ENCODE measurements at places on chromosomes 12 and 14.

- no peak for DNase-seq
Measured at GRCh38 chr12:55704824-55705718, 2.6 kb downstream of the ITGA7 start.

DNA sequence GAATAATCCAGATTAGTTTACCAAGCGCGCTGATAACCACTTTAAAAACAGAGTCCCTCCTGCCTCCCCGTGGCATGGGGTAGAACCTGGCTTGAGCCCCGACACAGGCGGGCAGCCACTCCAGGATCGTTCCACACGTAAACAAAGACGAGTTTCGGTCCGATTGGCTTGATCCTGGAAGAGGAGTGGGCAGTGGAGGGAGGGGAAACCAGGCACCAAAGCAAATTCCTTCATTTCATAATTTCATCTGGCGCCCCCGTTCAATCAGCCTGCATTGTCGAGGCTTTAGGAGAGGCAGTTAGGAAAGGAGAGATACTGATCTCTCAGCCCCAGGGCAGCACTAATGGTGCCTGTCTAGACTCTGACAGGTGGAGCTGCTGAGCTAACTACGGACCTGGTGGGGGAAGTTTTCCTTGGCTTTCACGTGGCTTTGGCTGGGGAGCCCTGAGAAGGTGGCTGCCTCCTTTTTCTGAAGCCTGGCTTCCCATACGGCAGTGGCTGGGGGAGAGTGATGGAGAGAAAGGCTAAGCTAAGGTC lies 751 bp upstream of the GPRC5A start:
- DNase-seq = no peak

DNA sequence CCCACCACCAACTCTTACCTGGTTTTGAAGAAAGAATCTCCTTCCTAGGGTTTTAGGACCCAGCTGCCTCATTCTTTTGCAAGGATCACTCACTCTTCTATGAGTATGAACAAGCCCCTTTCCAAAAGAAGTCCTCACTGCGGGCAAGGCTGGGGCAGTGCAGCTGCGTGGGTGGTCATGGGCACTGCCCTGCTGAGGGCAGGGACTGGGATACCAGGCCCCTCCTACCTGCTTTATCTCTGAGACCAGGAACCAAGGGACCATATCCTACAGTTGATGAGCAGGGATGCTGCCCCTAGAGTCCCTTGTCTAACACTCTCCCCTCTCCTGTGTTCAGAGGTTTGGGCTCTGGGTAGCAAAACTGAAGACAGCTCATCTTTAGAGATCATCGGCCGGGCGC lies 20.5 kb downstream of the HPD start:
- no peak for DNase-seq

- no peak for DNase-seq
Measured at GRCh38 chr12:70069221-70070105, 173.8 kb upstream of the CNOT2 start.

GRCh38 chr14:50364792-50365191 lies 31.9 kb downstream of the CDKL1 start:
- no peak for DNase-seq

GRCh38 chr14:70716958-70717357 lies 75.2 kb downstream of the TTC9 start:
- DNase-seq = no peak

GRCh38 chr14:105085766-105086165 lies 20.5 kb upstream of the GPR132 start:
- no peak for DNase-seq

GRCh38 chr14:24693983-24694382 lies 60.0 kb upstream of the GZMB start:
- no peak for DNase-seq

GRCh38 chr12:23564451-23565152 lies 384.9 kb downstream of the SOX5 start:
- DNase-seq = no peak

DNA sequence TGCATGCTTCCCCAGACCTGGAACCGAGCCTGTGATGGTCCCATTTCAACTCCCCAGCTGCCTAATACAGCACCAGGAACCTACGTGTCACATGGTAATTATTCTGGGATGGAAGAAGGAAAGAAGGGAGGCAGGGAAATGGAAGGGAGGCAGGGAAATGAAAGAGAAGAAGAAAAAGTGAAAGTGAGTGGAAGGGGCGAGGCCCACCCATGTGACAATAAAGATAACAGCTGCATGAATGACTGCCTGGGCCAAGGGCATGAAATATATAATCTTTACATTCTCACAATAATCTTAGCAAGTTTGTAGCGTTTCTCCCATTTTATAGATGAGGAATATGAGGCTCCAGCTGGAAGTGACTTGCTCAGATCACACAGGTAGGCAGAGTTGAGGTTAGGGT lies 245.0 kb upstream of the PWP1 start:
- no peak for DNase-seq

GRCh38 chr14:32090686-32091085 lies 13.6 kb downstream of the ARHGAP5 start:
- DNase-seq = no peak

- DNase-seq = no peak
Measured at GRCh38 chr14:51657762-51658161, 6.1 kb downstream of the FRMD6 start.

DNA sequence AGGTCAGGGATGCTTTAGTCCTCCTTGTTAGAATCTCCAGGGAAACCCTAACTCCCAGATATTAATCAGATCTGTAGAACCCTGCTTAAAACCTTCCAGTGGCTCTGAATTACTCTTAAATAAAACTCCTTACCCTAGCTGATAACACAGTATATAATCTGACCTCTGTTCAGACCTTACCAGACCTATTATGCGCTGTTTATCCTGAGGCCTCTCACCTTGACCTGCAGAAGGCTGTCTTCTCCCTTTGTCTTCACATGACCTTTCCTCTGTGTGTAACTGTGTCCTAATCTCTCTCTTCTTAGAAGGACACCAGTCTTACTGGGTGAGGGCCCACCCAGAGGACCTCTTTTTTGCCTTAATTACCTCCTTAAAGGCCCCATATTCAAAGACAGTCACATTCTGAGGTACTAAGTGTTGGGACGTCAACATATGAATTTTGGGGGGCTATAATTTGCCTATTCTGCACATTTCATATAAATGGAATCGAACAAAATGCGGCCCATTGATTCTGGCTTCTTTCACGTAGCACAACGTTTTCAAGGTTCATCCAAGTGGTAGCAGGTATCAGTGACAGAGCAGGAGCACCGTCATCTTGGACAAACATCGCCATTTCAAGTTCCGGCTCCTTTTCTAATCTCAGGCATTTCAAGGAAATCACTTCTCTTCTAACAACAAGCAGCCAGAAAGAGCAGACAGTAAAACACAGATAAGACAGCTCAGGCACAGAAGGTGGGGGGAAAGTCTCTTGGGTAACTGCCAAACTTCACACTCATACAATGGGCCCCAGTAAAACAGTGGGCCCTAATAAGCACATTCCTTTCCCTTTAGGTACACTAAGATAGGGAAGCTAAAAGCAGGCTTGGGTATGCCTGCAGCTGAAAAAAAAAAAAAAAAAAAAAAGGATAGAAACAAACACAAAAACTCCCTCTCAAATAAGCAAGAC lies 200.2 kb upstream of the NUDT4 start:
- no peak for DNase-seq

DNA sequence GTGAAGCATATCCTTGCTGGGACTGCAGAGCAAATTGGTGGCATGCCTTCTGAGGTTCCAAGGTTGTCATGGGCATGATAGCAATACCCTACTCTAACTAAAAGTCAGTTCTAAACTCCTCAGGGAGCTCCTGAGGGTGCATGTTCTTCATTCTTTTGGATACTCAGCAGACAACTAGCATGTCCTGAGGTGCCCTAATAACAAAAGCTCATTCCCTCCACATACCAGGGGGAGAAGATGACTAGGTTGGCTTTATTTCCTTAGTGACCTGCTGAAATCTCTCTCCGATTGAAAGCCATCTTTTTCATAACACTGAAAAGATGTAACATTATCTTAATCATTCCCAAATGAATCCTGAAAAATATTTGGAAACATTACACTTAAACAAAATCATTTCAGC lies 188.7 kb upstream of the IGF1 start:
- no peak for DNase-seq

- DNase-seq = no peak
Measured at GRCh38 chr12:52659395-52659794, 7.4 kb upstream of the KRT2 start.
